Activated T-helper 1 cell treated with anti-CD3 and anti-CD28 coated beads, Interleukin-2, amount 50 U/mL, for 16 hours (primary cell): ENCODE measurements at places on chromosomes 5 and 9.

DNA sequence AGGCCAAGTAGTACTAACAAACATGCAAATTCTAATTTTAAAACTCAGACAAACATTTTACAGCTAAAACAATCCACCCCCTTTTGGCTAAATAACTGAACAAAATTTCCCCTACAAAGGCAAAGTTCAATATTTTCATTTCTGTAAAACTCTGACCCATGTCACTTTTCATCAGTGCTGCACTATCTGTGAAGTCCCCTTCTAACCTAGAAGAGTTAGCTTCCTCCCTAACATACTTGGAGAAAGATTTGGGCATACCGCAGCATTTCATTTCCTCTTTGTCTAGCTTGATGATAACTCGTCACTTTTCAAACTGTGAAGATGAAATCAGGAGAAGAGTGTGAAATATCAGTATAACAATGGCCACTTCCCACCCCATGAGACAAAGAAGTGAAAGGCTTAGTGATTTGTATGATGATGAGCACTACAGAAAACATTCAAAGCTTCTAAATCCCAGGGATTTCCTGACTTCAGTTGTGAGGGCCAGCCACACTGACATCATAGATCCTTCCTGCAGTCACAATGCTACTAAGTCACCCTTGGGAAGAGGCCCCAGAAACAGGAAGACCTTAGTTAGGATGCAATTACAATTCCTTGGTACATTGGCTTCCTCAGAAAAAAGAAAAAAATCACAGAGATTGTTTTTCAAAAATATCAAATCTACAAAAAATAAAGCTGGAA is at the start of gene FAM81B:
FAM81B (plus strand) TSS at position 555 of the 681 bp plus-strand sequence; CDS start at position 579, 24 bp downstream.
- DNase-seq, result no peak

- DNase-seq, result no peak
Observed at GRCh38 chr5:56072863-56073766, 78.4 kb upstream of the IL6ST start.

DNA sequence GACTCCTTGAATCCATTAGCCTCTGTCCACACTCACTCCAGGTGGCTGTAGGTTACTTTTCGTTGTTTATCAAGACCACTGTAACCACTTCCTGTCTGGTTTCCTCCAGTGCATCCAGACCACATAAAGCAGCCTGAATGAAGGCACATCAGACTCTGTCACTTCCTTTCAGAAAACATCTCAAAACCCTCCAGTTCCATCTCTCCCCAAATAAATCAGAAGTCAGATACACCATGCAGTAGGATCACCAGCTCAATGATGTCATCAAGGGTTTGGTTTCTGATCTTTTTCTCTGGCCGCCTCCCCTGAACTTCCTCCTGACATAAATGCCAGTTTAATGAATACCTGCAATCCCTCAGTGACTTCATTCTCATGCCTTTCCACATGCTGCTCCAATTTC is 161.2 kb downstream of the ZNF462 start:
- DNase-seq, result no peak

DNA sequence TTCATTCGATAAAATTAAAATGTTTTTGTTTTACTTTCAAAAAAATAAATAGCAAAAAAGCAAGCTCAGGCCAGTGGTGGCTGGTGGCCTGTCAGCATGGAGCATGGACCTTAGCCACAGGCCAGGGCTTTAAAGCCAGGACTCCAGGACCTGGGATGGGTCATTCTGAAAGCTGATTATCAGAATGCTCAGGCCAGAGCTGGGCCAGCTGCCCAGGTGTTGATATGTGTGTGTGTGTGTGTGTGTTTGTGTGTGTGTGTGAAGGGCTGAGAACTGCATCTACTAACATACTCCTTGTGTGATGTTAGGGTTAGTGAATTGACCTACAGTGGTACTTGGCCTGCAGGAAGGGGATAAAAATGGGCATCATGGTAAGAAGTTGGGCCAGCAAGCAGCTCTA is 21.5 kb downstream of the PALM2AKAP2 start:
- DNase-seq, result no peak

GRCh38 chr9:7273575-7273974 is 515.8 kb downstream of the KDM4C start:
- no peak for DNase-seq

DNA sequence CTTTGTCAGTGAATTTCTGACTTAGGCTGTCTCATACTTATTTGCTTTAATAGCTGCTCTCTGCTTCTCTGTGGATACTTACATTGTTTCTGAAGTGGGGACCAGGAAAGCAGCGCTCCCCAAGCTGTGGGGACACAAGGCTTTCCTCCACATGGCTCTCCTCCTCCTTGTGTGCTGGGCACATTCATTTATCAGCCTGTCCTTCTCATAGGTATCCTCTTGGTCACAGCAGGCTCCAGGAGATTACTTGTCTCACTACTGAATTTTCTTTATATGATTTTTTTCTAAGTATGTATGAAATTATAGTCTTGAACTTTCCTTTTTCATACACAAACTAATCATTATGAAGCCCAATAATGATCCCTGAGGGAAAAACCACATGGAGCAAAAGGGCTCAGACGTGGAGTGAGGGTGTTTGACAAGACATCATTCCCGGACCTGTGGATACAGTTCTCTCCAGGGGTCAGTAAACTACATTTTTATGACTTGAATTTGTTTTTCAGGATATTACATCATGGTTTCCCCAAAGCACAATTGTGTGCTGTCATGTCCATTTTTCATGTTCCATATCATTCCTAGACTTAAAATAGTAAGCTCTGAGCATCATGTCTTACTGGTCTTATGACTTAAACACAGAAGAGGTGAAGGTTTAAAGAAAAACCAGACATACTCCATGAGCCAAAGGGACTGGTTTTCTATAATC is 234.5 kb downstream of the PCSK1 start:
- no peak for DNase-seq

GRCh38 chr9:76913467-76913866 is 7.6 kb upstream of the PRUNE2 start:
- no peak for DNase-seq

DNA sequence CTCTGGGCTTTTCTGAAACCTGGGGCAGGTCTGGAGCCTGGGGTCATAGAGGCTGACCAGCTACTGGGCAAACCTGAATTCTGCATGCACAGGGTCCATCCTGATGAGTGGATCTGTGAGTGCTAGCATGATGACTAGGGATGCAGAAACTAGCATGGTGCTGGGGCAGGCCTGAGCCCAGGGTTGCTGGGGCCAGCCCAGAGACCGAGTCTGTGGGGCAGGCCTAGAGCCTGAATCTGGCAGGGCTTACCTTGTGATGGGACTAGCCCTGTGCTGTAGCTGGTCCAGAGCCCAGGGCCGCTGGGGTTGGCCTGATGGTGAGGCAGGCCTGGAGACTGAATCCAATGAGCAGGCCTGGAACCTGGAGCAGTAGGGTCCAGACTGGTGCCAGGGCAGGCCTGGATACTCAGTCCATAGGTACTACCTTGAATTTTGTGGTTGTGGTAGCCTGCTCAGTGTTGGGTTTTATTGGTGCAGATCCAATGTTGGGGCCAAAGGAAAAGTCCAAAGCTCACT is 313.5 kb downstream of the TLR4 start:
- no peak for DNase-seq

DNA sequence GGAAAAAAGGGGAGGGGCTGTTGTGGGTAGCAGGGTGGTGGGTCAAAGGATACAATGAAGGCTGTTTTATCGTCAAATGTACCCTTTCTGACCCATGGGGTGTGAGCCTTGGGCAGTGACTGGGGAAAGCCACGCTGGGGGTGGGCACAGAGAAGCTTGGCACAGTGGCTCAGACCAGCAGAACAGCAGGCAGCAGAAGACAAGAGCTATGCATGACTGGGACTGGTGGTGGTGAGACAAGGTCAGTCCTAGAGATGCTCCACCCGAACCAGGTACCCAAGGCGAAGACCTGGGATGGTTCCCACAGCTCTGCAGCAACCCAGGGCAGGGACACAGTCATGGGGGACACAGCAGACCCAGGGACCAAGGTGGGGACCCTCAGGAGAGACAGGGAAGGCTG is 38.3 kb downstream of the BICD2 start:
- DNase-seq, result no peak

DNA sequence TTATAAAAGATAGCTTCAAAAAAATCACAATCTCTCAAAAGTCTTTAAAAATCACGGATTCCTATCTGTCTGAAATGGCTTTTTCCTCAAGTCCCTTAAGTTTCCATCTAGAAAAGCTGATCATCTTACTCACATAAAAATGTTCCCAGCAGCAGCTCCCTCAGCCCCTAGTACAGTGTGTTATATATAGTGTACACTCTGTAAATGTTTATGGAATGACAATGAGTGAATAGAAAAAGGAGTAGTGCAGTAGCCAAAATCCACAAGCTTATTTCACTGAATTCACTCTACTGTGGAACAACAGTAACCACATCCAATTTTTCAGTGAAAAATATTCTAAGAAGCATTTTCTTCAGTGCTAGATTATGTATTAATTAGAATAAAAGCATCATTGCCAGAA is 609.4 kb downstream of the DTWD2 start:
- no peak for DNase-seq

GRCh38 chr5:103867857-103868598 is 305.4 kb upstream of the NUDT12 start:
- DNase-seq, result no peak

DNA sequence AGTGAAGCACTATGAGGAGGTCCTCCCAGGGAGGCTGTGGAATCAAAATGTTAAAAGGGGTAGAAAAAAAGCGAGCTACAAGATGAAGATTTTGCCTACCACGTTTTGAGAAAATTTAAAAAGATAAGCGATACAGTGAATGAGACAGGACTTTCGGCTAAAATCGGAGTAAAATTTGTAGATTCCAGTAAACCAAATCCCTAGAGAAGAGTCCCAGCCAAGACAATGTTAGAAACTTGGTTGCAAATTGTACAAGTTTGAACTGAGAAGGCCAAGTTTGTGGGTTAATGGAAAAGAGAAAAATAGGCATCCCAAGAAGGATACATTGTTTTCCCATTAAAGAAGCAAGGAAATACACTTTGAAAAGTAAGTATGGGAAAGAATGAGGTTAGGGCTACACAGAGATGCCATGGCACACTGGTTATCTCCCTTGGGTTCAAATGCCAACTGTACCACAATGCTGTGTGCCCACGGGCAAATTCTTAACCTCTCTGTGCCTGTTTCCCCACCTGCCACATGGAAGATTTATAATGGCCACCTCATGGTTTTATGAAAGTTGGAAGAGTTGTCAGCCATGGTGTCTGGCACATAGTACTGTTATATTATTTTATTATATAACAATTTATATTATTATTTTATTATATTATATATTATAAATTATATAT is 16.2 kb upstream of the MGAT1 start:
- DNase-seq, result no peak

- no peak for DNase-seq
Observed at GRCh38 chr5:158376679-158377078, 517.7 kb upstream of the CLINT1 start.

DNA sequence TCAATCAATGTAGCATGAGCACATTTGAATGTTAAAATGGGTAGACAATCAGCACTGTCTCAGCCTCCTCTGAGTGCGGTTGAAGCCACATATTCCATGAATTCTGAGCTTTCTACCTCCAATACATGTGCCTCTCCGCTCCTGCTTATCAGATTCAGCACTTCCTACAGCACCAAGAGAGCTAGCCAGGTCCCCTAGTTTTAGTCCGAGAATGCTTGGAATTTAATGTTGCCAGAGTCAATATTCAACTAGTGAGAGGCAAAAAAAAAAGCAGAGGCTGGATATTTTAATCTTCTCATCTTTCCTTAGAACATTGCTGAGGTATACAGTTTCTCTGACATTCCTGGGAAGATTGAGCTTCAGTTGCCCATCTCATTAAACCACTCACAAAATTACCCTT is 1979.1 kb upstream of the CDH9 start:
- DNase-seq, result no peak

DNA sequence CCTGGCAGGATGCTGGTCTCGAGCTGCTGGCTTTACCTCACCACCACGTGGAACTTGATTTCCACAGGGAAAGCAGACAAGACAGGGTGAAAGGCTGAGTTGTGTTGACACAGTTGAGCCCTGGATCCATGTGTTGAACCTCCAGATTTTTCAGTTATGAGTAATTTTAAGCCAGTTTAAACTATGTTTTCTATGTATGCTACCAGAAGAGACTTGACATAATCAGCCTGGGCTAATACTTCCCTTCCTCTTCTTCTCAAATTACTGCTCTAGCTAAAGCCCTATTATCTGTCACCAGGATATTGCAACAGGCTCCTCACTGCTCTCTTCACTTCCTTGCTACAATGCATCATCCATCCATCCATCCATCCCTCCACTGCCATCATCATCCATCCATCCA is 12.0 kb upstream of the PHYKPL start:
- DNase-seq, result no peak

GRCh38 chr5:78345485-78345884 is 14.9 kb upstream of the SCAMP1 start:
- no peak for DNase-seq

DNA sequence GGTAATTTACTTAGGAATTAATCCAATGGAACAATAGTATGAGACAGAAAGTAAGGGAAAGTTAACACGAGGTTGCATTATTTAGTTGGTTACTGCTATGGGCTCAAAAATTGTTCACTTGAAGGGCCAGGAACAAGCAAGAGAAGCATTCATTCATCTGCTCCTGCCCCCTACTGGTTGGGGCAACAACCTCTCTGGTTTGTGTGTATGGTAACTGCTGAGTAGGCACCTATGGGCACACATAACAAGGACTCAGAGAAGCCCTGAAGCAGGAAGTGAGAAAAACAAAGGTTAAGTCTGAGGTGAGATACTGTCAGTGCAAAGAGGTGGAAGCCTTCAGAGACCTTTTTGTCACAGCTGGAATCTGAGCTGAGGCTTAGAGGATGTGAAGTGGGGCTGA is 34.4 kb upstream of the RANBP6 start:
- DNase-seq, result no peak

DNA sequence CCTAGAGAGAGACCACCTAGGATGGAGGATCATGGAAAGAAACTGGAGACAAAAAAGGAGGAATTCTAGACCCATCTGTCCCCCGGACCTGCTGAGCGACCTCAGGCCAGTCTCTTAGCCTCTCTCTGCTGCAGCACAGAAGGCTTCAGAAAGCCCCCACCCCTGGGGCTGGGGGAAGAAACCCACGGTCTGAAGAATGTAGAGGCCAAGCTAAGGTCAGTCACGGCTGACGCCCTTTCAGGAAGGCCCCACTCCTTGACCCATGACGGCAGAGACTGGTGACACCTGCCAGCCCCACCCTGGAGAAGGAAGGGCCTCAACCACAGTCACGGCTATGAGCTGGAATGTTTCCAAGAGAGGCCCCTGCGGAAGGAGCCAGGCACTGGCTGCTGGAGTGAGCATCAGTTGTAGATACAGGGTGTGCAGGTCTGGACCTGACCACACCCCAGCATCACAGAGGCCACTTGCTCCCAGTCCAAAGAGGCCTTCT is 120.5 kb upstream of the BOD1 start:
- no peak for DNase-seq

GRCh38 chr9:87324613-87325194 is 173.0 kb upstream of the DAPK1 start:
- no peak for DNase-seq
